ENCODE measurements at places on chromosomes 1 and 21.
A peak's percentile ranks its signal among the peaks of the same experiment; 100 is the strongest.

DNA sequence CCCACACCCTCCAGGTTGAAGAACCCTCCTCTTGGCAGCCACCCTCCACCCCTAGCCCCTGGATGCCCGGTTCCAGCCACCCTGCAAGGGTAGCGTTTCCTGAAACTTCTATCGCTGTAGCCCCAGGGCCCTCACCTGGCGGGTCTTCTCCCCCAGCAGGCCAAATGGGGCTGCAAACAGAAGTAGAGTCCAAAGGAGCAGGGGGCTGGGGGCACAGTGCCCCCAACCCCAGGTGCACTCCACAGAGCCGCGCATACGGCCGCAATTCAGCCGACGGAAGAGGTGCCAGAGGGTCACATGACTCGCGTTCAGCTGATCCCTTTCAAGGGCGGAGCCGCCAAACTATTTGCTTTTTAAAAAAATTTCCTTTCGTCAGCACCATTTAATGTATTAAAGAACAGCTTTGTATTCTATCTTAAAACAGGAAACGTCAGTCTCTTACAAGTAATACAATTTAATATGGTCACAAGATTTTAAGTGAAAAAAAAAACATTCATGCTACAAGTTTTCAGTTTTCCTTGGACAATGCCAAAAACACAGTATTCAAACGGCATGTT, at the start of gene GLMP:
TSS of gene GLMP (minus strand) at position 289 of the 557 bp plus-strand sequence. CDS start at position 255, 34 bp downstream.
- DNase-seq: no peak

DNA sequence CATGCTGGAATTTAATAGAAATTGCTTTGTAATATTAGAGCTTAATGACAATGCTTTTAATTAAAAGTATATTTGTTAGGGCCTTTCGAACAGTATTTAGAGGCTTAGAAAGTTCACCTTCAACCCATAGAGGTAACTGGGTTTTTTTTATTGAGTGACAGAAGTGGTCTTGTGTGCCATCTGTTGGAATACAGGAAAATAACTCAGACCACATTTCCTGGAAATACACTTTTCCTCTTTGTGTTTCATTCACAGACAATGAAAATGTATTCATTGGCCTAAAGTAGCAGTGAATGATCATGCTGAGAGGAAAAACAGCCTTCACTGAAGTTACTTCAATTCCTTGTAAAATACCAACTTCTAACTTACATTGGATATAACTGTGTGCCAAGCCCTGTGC, 83.6 kb upstream of the L1TD1 start:
- no peak for DNase-seq

- DNase-seq: no peak
Observed at GRCh38 chr1:113684153-113684541, 75.1 kb downstream of the PHTF1 start.

GRCh38 chr1:85554630-85555327, 25.8 kb upstream of the CCN1 start:
- DNase-seq: no peak

GRCh38 chr1:16129921-16130543, 25.8 kb downstream of the EPHA2 start:
- DNase-seq: no peak

DNA sequence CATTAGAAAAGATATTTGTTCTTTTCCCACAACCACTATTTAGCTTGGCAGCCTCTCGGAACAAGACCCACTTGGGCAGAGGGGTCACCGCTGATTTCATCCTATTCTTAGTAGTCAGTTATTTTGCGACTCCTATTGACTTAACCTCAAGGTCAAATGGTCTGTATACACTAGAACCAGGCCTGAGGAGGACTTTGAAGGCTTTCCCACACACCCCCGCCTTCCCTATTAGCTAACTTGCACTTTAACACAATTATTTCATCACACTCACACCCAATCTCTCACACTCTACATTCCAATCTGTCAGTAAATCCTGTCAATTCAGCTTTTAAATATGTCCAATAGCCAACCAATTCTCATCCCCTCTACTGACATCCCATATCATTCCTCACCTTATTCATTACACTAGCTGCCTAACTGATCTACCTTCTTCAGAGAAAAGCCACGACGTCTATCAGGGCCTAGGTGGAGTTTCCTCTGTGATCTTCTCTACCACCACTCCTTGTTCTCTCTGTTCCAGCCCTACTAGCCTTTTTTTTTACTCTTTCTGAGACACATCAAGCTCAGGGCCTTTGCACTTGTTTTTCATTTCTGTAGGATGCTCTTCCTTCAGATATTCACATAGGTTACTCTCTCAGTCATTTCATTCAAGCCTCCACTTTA, 1.0 kb upstream of the NIBAN1 start:
- no peak for DNase-seq

GRCh38 chr1:34726861-34727260, 28.0 kb upstream of the GJB5 start:
- no peak for DNase-seq

DNA sequence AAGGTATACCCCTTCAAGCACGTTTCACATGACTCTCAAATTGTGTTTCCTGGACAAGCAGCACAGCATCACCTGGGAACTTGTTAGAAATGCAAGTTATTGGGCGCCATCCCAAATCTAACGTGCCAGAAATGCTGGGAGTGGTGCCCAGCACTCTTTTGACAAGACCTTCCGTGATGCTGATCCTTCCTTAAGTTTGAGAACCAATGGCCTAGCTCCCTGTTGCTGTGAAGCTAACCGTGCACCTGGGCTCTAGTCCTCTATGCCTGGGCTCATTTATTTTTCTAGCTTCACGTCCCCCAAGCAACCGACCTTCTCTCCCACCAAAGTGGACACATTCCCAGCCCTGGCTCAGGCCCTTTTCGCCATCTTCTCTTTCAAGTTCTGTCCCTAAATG, 4.3 kb downstream of the BEST4 start:
- no peak for DNase-seq

DNA sequence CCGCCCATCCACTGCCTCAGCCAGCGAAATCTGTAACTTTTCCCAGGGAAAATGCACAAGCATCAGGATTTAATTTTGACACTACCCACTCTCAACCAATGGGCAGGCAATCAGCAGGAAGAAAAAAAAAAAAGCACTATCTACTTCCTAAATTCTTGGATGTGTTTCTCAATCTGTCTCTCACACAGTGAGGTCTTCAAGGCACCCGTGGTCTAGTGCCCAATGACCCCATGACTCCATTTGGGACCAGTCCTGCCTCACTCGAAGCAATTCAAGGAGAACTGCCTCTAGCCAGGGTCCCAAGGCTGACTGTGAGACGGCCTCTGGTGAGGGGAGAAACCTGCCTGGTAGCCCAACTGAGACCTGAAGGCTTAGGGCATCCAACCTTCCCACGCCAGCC, 35.9 kb downstream of the CSF1 start:
- no peak for DNase-seq

DNA sequence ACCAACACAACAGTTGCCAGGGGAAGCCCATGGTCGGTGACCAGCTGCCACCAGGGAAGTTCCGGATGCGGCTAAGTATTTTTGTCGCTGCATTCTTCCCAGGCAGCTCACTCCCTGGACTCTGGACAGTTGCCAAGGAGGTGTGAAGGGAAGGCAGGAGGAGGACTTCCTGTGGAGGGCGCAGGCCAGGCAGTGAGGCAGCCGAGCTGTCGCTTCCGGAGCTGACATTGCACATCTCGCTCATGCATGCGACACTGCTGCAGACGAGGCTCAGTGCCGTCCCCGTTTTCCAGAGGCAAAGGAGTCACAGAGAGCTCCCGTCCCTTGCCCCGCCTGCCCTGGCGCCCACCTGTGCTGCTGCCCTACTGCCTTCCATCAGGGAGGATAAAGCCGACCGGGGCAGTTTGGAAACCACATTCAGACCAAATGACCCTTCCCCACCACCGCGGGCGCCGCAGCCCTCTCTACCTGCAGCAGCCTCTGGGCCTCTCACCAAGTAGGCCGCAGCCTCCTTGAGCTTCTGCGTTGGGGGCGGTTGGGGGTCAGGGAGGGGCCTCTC, 81.4 kb downstream of the NENF start:
- DNase-seq: no peak

DNA sequence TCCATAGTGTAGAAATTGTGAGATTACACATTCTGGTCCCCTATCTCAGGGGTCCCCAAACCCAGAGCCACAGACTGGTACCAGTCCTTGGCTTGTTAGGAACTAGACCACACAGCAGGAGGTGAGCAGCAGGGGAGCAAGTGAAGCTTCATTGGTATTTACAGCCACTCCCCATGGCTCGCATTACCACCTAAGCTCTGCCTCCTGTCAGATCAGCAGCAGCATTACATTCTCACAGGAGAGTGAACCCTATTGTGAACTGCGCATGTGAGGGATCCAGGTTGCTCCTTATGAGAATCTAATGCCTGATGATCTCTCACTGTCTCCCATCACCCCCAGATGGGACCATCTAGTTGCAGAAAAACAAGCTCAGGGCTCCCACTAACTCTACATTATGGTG, 229.7 kb upstream of the IRF2BP2 start:
- DNase-seq: no peak

- DNase-seq: peak; percentile 46
Observed at GRCh38 chr1:31155216-31155806, 84.4 kb downstream of the NKAIN1 start.

DNA sequence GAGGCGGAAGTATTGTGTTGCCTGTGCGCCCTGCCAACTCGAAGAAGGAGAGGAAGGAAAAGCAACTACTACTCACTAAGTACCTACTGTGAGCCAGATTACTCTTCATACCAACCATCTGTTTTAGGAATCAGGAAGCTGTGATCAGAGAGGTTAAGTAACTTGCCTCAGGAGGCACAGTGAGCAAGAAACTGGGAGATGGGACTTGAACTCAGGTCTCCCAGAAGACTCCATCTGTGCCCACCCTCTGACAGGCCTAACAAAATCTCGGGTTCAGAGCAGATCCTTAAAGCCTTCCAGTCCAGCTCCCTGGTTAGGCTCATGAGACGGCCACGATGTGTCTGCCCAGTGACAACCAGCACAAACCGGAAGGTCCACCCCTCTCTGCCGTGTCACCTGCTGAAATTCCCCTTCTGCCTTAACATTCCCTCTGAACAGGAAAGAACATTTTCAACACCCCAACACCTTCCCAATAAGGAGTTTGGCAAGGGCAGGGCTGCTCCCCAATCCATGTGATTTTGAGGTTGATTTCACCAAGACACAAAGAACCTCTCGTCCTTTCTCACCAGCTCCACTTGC, 230.1 kb downstream of the TOMM20 start:
- DNase-seq: no peak

DNA sequence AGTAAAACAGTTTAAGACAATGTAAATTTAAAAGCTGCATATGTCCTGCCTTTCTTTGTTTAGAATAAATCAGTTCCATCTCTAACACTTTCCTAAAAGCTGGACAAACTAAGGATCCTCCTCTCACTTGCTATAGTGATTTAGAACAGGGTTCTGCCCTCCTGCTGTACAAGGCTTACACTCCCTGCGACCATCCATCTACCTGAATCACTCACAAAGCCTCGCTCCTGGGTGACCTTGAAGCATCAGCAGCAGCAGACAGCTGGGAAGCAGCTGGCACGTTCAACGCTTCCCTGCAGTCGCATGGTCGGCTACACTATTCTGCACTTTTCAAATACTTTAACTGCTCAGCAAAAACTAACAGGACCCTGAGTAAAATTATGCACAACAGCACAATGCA, 128.0 kb downstream of the NTPCR start:
- no peak for DNase-seq

GRCh38 chr1:181451661-181452230, 31.6 kb upstream of the CACNA1E start:
- no peak for DNase-seq

- no peak for DNase-seq
Observed at GRCh38 chr1:65939636-65940035, 146.9 kb downstream of the PDE4B start.

- DNase-seq: no peak
Observed at GRCh38 chr1:101667761-101668160, 329.0 kb downstream of the OLFM3 start.

DNA sequence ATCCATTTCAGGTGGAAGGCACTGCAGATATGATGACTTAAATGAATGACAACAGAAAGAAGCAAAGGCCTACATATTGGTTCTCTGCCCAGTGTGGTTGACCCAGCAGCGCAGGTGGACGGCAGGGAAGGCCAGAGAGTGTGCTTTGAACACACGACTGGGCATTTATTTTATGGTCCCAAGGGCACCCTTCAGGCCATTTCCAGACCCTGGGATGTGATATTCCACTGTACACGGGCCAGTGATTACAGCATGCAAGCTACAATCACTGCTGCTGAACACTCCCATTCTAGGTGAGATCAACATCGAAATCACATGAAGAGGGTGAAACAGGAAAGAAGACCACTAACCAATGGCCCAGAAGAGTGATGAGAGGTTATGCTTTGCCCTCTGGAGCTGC, 33.8 kb downstream of the PCNX2 start:
- no peak for DNase-seq

GRCh38 chr1:6090996-6091822, 45.5 kb downstream of the KCNAB2 start:
- no peak for DNase-seq

DNA sequence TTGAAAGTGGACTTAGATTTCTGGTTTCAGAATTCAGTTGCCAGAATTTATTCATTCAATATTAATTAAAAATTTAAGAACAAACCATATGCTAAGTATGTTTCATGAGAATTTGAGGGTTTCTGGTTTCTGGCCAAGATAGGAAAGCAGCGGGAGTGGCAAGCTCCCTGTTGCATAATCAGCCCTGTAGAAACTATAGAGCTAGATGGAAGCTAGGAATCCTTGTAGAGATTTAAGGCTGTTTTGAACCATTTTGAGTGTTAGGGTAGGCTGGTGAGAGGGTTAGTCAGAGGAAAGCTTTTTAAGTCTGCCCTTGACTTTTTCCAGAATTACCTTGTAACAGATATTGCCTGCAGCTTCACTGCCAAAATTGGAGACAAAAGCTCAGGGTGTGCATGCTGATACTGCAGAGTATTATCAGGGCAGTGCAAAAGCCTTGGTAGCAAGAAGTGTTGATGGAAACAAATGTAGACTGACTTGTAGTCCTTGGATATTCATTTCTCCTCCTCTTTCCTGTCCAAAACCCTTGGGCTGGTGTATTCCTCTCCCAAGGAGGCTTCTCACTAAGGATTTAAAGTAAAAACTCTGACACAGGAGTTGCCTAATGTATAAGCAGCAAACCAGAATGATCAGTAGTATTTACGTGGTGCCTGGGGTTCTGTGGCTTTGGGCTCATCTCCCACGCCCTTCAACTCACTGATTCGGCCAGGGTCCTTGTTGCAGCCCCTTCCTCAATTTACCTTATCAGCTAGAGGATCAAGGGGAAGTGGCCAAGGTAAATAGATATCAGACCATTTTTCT, 12.6 kb upstream of the GIPC2 start:
- DNase-seq: no peak

- DNase-seq: no peak
Observed at GRCh38 chr1:3965693-3966092, 65.6 kb upstream of the C1orf174 start.

DNA sequence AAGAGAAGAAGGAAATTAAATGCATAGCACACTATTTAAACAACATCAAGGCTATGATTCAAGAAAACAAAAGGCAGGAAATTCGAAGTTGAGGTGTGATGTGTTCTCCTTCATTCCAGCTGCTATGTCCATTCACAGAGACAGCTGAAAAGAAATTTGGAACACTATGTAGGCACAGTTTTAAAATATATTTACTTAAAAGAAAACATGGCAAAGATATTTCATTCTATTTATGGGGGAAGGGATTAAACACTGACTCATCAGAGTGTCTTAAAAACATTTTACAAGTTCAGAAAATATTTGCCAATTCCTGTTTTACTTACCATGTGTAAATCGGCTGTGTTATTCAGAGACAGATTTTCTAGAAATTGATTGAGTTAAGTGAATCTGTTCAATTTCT, 39.4 kb upstream of the NGF start:
- DNase-seq: no peak

- no peak for DNase-seq
Observed at GRCh38 chr21:43779660-43780059, 3.6 kb upstream of the CSTB start.

- no peak for DNase-seq
Observed at GRCh38 chr21:34644825-34645224, 24.0 kb upstream of the CLIC6 start.

Data from activated naive CD4-positive, alpha-beta T cell (primary cell).